ENCODE measurements at places on chromosomes 6 and 20.

GRCh38 chr20:62925420-62926228, 681 bp downstream of the DIDO1 start:
- DNase-seq, result no peak

- DNase-seq, result no peak
Observed at GRCh38 chr6:121521164-121521555, 85.7 kb downstream of the GJA1 start.

DNA sequence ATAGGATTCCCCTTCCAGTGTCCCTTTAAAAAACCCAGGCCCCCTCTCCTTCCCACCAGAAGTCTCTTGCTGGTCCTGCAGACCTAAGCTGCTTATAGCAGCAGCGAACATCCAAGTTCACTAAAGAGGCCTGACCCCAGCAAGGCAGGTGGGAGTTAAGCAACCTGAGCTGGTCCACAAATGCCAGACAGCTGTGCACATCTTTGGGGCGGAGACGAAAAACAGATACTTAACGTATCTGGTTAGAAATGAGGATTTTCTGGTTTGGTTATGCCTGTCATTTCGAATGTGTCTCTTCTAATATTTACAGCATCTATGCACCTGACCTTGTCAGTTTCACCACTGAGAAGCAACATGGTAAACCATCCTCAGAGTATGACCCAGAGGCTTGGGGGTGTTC, 87.8 kb downstream of the SLC2A10 start:
- no peak for DNase-seq

DNA sequence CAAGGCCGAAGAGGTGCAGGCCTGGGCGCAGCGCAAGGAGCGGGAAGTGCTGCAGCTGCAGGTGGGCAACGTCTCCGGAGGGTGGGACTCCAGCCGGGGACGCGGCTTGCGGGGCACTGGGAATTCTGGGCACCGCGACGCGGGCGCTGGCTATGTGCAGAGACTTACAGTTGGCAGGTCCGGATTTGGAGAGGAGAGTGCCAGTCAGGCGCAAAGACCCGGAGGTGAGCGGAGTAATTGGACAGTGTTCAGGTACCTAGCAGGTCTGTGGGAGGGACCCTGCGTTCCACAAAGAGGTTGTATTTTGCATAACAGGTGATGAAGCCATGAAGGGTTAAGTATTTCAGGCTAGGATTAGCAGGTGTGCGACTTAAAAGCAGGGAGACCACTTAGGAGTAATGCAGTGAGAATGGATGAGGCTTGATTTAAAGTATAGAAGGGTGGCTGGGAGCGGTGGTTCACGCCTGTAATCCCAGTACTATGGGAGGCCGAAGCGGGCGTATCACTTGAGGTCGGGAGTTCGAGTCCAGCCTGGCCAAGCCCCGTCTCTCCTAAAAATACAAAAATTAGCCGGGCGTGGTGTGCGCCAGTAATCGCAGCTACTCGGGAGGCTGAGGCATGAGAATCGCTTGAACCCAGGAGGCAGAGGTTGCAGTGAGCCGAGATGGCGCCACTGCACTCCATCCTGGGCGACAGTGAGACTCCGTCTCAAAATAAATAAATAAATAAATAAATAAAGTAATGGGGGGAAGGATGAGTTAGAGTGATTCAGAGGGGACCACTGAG, 1.0 kb downstream of the MRPS26 start:
- peak; percentile 92 for DNase-seq

- no peak for DNase-seq
Observed at GRCh38 chr20:38725931-38726803, 1.9 kb downstream of the SLC32A1 start.

Data from DMS79 (cell line).